ENCODE measurements at places on chromosomes 1 and 21. TPM values are rescaled to one million over a fixed set of nuclear protein-coding genes. Genes with fewer than 3 reads are reported as not detected.
A peak's percentile ranks its signal among the peaks of the same experiment; 100 is the strongest.

Gene KAZN
- total RNA-seq: 2.5 TPM

DNA sequence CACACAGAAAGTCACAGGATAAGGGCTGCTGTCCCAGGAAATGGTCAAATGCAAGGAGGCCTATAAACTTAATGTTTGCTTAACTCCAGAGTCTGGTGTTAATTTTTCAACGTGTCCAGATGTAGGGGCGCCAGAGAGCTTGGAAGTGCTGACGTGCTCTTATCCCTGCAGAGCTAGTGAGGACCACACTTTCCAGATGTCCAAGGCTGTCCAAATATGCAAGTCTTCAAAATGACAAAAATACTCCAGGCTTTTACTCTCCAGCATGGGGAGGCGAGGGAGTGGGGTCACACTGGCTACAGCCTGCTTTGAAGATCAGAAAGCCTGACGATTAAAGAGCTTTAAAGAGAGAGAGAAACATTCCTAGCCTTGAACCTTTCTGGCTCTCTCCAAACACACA lies 57.6 kb downstream of the ABCA4 start:
- DNase-seq: peak; percentile 40

DNA sequence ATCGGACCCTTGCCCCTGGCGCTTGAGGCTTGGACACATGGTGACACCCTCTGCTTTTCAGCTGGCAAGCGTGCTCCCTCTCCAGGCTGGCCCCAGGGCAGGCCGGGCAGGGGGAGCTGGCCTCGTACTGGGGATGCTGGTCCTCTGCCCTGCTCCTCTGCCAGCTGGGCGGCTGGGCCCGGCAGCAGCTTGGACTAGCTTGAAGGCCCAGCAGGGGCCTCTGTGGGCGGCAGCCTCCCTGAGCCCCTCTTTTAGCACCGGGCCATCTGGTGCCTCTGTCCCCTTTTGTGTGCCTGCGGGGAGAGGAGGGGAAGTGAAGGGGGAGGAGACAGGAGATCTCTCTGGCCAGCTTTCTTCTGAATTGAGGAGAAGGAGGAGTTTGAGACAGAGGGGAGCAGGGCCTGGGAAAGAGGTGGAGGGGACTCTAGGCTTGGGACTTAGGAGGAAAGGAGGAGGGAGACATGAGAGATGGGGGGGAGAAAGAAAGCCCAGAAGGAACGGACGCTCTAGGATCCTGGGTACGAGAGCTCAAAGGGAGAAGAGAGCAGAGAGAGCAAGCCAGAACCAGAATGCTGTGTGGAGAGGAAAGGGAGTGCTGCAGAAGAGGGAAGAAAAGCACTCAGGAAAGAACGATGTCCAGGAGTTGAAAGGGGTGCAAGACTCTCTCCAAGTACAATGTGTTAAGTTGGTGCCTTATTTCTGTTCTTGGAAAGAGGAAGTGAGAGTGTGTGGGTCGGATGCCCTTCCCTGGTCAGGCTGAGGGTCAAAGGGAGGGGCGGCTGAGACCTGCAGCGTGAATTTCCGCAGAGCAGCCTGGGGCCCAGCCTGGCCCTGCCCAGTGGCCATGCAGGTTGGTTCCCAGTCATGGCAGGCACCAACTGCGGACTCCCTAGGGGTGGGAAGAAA lies 40.3 kb downstream of the IER5 start:
- DNase-seq: peak; percentile 28

- DNase-seq: no peak
Observed at GRCh38 chr1:9211291-9211811, 23.2 kb upstream of the H6PD start.

Gene GJA5
- 13.1 TPM for total RNA-seq

DNA sequence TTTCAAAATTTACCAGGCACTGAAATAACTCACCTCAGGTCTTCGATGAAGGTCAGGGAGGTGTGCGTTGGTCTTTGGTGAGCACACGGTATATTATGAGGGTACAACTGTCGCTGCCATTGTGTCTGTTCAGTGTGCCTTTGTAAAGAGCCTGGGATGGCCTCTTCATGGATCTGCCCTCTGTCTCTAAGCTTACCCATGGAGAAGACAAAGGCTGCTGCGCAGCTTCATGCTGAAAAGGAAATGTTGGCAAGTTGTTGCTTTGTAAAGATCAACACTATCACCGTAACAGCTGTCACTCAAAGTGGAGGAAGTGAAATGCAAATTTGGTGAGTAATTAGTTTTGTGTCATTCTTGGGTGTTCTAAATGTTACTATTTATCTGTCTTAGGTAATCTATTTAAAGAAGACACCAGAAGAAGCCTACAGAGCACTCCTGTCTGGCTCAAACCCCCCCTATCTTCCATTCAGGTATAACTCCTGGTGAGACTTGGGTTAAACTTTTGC lies 71.6 kb downstream of the CDC14A start:
- no peak for DNase-seq

- DNase-seq: peak; percentile 90
Observed at GRCh38 chr1:157090196-157090647, 9.4 kb downstream of the ETV3L start.

Gene DOCK7
- total RNA-seq: 11.4 TPM

Gene KCNA3
- total RNA-seq: not detected

DNA sequence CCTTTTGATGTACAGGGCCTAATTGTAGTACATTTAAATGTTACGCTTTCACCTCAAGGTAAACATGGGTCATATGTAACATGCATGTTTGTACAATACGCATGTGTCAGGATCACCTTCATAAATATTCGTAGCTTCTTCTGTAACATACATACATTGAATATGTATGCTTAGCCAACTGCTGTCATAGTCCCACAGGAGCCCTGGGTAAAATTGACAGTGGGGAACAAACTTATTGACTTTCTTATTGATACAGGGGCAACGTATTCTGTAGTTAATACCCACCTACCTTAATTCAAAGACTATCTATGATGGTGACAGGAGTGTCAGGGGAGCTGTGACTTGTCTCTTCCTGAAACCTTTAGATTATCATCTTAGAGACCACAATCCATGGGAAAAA lies 3.7 kb upstream of the REN start:
- no peak for DNase-seq

- no peak for DNase-seq
Observed at GRCh38 chr1:97331165-97331564, 589.7 kb downstream of the DPYD start.

Gene LRRC38
- total RNA-seq: 2.6 TPM

Gene AXDND1
- not detected for total RNA-seq

Gene PAPPA2
- 0.76 TPM for total RNA-seq

GRCh38 chr1:172429331-172430127 lies 9.0 kb downstream of the C1orf105 start:
- DNase-seq: no peak

- DNase-seq: no peak
Observed at GRCh38 chr21:35394049-35394448, 344.9 kb upstream of the RUNX1 start.

Gene ESRRG
- 27.8 TPM for total RNA-seq

GRCh38 chr1:205587581-205587980 lies 44.2 kb downstream of the ELK4 start:
- DNase-seq: no peak

Gene SPRR5
- total RNA-seq: not detected

DNA sequence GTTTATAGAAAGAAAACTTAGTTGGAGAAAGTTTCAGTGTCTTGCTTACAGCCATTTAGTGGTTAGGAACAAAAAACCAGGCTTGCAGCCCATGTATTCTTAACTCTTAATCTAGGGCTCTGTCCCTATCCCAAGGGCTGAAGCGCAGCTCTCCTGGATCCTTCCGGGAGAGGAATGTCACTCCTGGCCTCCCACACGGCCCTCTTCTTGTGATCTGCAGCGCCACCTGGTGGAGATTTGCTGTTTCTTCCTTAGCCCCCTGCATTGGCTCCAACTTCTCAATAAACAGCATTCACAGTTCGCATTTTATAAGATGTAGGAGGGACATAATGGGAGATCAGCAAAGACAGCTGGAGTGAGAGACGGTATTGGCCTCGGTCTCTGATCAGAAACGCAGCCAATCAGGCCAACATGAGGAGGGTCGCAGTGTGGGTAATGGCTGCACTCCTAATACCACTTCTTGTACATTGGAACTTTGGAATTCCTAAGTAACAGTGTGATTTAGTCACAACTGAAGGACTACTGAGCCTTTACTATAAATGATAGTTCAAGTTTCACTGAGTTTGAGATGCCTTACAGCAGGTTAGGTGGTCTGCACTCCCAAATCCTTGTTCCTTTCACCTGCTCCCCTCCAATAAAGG lies 283.4 kb downstream of the ASTN1 start:
- peak; percentile 60 for DNase-seq

GRCh38 chr1:180961622-180962021 lies 48.9 kb downstream of the KIAA1614 start:
- DNase-seq: no peak

- DNase-seq: no peak
Observed at GRCh38 chr1:207987164-207987563, 76.2 kb upstream of the CD34 start.

GRCh38 chr1:40651138-40651857 lies 14.2 kb downstream of the RIMS3 start:
- no peak for DNase-seq

Gene PRR9
- total RNA-seq: not detected

Gene EPHA10
- not detected for total RNA-seq

DNA sequence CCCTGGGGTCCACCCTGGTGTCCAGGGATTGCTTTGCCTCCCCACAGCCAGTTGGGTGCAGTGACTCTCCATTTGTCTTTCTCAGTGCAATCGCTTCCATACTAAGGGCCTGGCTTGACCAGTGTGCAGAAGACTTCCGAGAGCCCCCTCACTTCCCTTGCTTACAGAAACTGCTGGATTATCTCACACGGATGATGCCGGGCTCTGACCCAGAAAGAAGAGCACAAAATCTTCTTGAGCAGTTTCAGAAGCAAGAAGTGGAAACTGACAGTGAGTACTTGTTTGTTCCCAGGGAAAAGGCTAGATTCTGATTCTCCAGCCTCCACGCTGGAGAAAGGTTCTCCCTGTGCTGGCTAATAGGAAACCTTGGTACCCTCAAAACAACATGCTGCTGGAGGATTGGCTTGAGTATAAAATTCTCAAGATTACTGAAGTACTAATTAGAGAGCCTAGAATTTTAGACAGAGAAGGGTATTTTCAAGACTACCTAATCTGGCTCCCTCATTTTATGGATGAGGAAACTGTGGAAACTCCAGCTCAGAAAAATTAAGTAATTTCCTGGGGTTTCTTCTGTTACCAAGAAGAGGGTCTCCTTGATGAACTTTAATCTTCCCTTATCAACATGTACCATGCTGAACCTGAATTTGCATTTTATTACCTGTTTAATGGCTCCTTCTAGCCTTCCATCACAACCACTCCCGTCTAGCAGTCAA lies 75.8 kb downstream of the RGL1 start:
- no peak for DNase-seq

- no peak for DNase-seq
Observed at GRCh38 chr21:21196087-21196486, 197.9 kb downstream of the NCAM2 start.

- no peak for DNase-seq
Observed at GRCh38 chr1:78658901-78659300, 9.3 kb downstream of the IFI44 start.

DNA sequence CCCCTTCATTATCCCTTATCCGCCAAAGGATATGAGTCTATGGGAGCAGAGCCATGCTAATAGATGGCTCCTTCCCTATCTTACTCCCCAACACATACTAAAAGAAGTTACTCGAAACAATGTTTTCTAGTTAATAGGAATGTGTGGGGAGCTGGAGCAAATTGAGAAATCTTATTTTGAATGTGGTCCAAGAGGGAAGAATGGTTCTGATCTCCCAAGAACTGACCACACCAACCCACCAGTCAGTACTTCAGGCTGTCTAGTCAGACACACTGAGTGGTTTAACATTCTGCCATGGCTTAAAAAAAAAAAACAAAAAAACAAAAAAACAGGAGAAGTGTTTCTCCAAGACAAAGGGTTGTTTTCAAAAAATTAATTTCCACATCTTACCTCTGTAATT lies 31.5 kb upstream of the DNASE2B start:
- no peak for DNase-seq

Data from heart right ventricle (tissue), 16 donors.